Pancreas (tissue), 10 donors: ENCODE measurements at places on chromosomes 1 and 21. TPM values are rescaled to one million over a fixed set of nuclear protein-coding genes. Genes with fewer than 3 reads are reported as not detected.
A peak's percentile ranks its signal among the peaks of the same experiment; 100 is the strongest.

Gene MX2
- 4.2 TPM for total RNA-seq

Gene SMIM1
- 5.4 TPM for total RNA-seq

Gene UCK2
- 19.5 TPM for total RNA-seq

Gene FOXD2
- 0.05 TPM for total RNA-seq

Gene FCGR3B
- 3.9 TPM for total RNA-seq

Gene OR1C1
- not detected for total RNA-seq

Gene TSACC
- not detected for total RNA-seq

Gene AKR7A3
- 300 TPM for total RNA-seq

Gene ACKR1
- total RNA-seq = 13.5 TPM

GRCh38 chr1:26038904-26039303, 7.0 kb downstream of the SLC30A2 start:
- H3K36me3 ChIP-seq = no peaks in the 10 kb centered on the region
- peaks cover 28% of the 10 kb centered on the region for H3K4me1 ChIP-seq
- no peaks in the 10 kb centered on the region for H3K27me3 ChIP-seq
- peak overlapping the region; percentile 60 for H3K27ac ChIP-seq
- no peak for DNase-seq

DNA sequence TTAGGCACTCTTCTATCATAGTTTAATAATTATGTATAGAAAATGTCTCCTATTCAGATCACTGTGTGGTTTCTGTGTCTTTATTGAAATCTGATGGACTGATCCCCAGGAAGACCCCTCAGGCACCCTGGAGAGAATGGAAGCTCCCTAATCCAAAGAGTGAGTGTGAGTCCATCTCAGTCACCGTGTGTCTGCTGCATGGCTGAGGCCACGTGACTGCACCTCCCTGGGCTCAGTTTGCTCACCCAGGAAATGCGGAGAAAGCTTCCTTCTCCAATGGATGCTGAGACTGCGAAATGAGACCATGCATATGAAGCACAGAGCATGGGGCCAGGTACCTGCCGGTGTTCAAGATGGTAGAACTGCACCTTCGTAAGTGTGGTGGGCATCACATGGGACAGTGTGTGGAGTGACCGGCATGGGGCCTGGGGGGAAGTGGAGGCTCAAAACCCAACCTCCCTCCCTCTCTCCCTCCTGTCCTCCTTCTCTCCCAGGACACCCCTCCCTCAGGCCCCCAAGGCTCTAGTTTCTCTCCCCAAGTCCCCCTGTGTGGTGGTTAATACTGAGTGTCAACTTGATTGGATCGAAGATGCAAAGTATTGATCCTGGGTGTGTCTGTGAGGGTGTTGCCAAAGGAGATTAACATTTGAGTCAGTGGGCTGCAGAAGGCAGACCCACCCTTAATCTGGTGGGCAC, 557.5 kb downstream of the PTPRU start:
- no peaks in the 10 kb centered on the region for H3K4me1 ChIP-seq
- H3K27ac ChIP-seq = no peak overlapping the region
- H3K27me3 ChIP-seq = no peaks in the 10 kb centered on the region

DNA sequence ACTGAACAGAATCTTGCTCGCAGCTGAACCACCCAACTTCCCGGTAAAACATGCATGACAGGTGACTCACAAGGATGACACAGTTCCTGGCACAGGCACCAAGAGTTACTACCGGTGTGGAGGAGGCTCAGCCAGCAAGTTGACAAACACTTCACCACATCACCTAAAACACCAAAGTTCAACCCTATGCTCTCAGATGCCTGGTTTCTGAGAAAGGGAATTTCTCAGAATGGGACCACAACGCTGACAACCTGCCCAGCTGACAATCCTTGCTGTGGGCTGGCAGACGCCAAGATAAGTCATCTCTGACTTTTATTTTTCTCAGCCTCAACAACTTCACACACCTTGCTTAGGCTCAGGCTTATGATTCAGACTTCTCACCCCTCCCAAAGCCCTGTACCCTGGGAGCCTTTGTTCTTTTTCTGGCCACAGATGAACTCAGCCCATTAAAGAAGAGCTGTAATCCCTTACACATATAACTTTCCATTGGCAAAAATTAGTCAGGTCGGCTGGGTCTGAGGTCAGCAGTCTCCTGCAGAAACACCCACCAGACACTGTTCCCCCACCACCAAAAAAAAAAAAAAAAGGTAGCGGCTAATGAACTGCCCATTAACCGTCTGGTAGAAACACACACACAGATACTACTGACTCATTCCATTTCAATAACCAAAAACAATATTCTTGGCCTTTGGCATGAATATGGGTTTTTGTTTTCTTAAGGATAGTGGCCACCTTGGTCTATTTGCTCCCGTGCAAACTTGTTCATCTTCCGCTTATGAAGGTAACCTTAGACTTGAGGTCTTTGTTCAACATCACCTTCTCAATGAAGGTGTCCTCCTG, 10.8 kb upstream of the TIAM1 start:
- DNase-seq = no peak
- no peaks in the 10 kb centered on the region for H3K27me3 ChIP-seq
- H3K36me3 ChIP-seq = no peaks in the 10 kb centered on the region
- H3K4me1 ChIP-seq = no peaks in the 10 kb centered on the region

- peaks cover 8% of the 10 kb centered on the region for H3K4me1 ChIP-seq
- no peak for DNase-seq
- no peak overlapping the region for H3K27ac ChIP-seq
- no peaks in the 10 kb centered on the region for H3K36me3 ChIP-seq
- H3K27me3 ChIP-seq = no peaks in the 10 kb centered on the region
These were observed 93.3 kb downstream of the PDE9A start for GRCh38 chr21:42746593-42747275.

DNA sequence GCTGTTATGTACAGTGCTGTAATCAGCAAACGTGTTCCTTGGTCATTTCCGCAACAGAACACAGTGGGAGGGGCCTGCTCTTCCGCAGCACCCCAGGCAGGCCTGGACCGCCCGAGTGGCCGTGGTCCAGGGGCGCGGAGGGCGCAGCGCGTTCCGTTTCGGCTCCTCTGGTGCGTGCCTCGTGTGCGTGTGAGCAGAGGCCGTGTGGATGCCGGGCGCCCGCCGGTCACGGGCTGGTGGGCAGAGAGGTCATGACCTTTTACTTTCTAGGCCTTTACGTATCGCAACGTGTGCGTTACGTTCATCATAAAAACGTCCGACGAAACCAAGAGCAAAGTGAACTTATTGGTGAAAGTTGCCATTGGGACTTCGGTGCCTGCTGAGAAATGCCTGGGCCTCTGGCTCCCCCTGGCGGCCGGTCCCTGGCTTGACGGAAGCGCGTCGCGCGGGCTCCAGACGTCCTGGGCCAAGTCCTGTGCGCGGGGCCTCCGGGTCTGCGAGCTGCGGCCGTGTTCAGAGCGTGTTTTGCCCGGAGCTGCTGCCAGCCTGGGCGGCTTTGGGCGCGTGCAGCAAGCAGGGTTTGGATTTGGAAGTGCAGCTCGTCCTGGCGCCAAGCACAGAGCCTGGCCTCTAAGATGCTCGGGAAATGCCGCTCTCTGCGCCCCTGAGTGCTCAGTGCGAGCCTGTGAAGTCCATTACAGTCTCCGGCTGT, 34.4 kb downstream of the COL18A1 start:
- H3K27me3 ChIP-seq = no peaks in the 10 kb centered on the region
- peak overlapping the region; percentile 41 for H3K27ac ChIP-seq
- DNase-seq = peak; percentile 82
- H3K4me1 ChIP-seq = no peaks in the 10 kb centered on the region
- H3K4me3 ChIP-seq = peak overlapping the region; percentile 31
- no peaks in the 10 kb centered on the region for H3K36me3 ChIP-seq

- DNase-seq = no peak
- H3K27me3 ChIP-seq = no peaks in the 10 kb centered on the region
- no peak overlapping the region for H3K27ac ChIP-seq
- no peak overlapping the region for H3K4me3 ChIP-seq
- no peaks in the 10 kb centered on the region for H3K4me1 ChIP-seq
- H3K36me3 ChIP-seq = no peaks in the 10 kb centered on the region
These were observed 54.8 kb downstream of the PIK3R3 start for GRCh38 chr1:46077644-46078043.

GRCh38 chr1:82564333-82564732, 763.6 kb downstream of the ADGRL2 start:
- no peak for DNase-seq
- H3K4me3 ChIP-seq = no peak overlapping the region
- H3K27me3 ChIP-seq = no peaks in the 10 kb centered on the region
- no peaks in the 10 kb centered on the region for H3K36me3 ChIP-seq
- H3K4me1 ChIP-seq = peaks cover 4% of the 10 kb centered on the region
- H3K27ac ChIP-seq = no peak overlapping the region

GRCh38 chr1:203406446-203407045, 55.6 kb upstream of the FMOD start:
- no peak overlapping the region for H3K4me3 ChIP-seq
- DNase-seq = no peak
- no peak overlapping the region for H3K27ac ChIP-seq
- no peaks in the 10 kb centered on the region for H3K4me1 ChIP-seq

GRCh38 chr1:215081661-215082531, 641 bp upstream of the KCNK2 start:
- H3K4me3 ChIP-seq = no peak overlapping the region
- no peaks in the 10 kb centered on the region for H3K4me1 ChIP-seq
- H3K27ac ChIP-seq = no peak overlapping the region
- no peaks in the 10 kb centered on the region for H3K36me3 ChIP-seq

DNA sequence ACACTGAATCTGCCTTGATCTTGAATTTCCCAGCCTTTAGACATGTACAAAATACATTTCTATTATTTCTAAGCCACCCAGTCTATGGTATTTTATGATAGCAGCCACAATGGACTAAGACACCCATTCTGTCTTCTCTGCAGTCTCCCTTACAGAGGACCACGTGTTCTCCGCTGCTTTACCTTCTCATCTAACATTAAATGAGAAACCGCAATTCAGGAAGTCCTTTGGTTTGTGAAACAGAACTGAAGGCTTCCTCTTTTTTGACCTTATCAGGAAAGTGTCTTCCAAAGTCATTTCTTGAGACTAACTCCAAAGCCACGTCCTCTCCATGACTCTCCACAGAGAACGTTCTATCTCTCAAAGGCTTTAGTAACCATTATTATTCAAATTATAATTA, 560.1 kb downstream of the OMA1 start:
- no peak for DNase-seq
- no peak overlapping the region for H3K27ac ChIP-seq
- H3K4me3 ChIP-seq = no peak overlapping the region
- no peaks in the 10 kb centered on the region for H3K36me3 ChIP-seq
- H3K4me1 ChIP-seq = no peaks in the 10 kb centered on the region
- no peaks in the 10 kb centered on the region for H3K27me3 ChIP-seq

DNA sequence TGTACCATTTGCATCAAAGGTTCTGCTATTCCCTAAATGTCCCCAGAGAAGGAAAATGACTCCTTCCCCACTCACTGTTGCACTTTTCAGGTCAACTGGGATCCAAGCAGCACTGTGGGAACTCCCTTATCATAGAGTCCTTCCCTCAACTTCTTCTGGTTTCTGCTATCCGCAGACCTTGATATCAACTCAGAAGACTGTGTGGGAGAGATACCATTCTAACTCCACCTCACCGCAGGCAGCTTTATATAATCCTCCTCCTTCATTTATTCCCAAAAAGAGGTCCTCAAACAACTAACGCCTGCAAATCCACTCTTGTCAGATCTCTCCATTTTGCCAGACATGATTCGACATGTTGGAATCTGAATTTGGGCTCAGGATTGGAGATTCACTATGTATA, 27.3 kb downstream of the LHX9 start:
- no peaks in the 10 kb centered on the region for H3K27me3 ChIP-seq
- no peak overlapping the region for H3K4me3 ChIP-seq
- no peak for DNase-seq
- H3K4me1 ChIP-seq = no peaks in the 10 kb centered on the region

DNA sequence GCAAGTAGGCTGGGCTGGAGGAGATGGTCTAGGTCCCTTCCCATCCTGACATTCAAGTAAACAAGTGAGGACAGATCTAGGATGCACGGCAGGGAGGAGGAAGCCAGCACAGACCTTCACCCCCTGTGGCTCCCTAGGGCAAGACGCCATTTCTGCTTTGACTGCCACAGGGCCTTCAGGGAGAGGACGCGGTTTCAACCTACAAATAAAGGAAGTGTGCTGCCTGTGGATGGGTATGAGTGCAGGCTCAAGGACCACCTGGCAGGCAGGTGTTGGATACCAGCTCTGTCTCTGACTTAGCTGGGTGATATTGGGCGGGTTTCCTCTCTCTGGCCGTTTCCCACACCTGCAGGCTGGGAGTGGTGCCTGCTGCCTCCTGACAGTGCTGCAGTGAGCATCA, 16.2 kb downstream of the SLC2A1 start:
- peaks cover 39% of the 10 kb centered on the region for H3K4me1 ChIP-seq
- no peak overlapping the region for H3K27ac ChIP-seq
- H3K4me3 ChIP-seq = no peak overlapping the region
- no peaks in the 10 kb centered on the region for H3K27me3 ChIP-seq

DNA sequence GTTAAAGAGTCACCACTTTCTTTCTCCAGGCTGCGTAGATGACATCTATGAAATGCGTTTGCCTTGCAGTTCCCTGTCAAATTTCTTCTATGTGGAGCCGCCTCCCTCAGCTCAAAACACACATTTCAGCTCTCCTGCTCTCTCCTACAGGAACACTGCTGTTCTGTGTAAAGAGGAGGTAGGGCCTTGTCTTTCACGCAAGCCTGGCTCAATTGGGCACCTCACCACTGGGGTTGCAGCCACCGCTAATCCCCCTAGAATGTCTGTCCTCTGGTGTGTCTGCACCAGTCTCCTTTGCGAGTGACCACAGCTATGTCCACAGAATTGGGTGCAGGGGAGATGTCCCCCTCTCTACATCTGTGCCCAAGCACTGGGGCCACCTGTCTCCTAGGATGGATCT, 31.8 kb upstream of the CFHR4 start:
- no peaks in the 10 kb centered on the region for H3K36me3 ChIP-seq
- H3K27me3 ChIP-seq = no peaks in the 10 kb centered on the region
- no peak for DNase-seq
- H3K27ac ChIP-seq = no peak overlapping the region
- no peaks in the 10 kb centered on the region for H3K4me1 ChIP-seq

GRCh38 chr1:56866656-56867055, 12.1 kb downstream of the C8A start:
- H3K4me3 ChIP-seq = no peak overlapping the region
- DNase-seq = no peak
- H3K27me3 ChIP-seq = no peaks in the 10 kb centered on the region
- H3K4me1 ChIP-seq = no peaks in the 10 kb centered on the region

- no peaks in the 10 kb centered on the region for H3K27me3 ChIP-seq
- no peaks in the 10 kb centered on the region for H3K36me3 ChIP-seq
- DNase-seq = no peak
- H3K4me3 ChIP-seq = no peak overlapping the region
- H3K4me1 ChIP-seq = no peaks in the 10 kb centered on the region
These were observed 311.8 kb upstream of the DPYD start for GRCh38 chr1:98232678-98233077.

- peaks cover 65% of the 10 kb centered on the region for H3K4me1 ChIP-seq
- H3K36me3 ChIP-seq = no peaks in the 10 kb centered on the region
- peak overlapping the region; percentile 31 for H3K27ac ChIP-seq
- DNase-seq = no peak
- no peak overlapping the region for H3K4me3 ChIP-seq
These were observed 40.5 kb upstream of the FHAD1 start for GRCh38 chr1:15206418-15207030.

- DNase-seq = no peak
- no peak overlapping the region for H3K4me3 ChIP-seq
- no peaks in the 10 kb centered on the region for H3K36me3 ChIP-seq
- peaks cover 17% of the 10 kb centered on the region for H3K4me1 ChIP-seq
- H3K27ac ChIP-seq = no peak overlapping the region
- H3K27me3 ChIP-seq = no peaks in the 10 kb centered on the region
These were observed 20.1 kb downstream of the OSBPL9 start for GRCh38 chr1:51636764-51637522.

- no peak overlapping the region for H3K27ac ChIP-seq
- no peak for DNase-seq
- no peaks in the 10 kb centered on the region for H3K27me3 ChIP-seq
- H3K36me3 ChIP-seq = no peaks in the 10 kb centered on the region
These were observed 661.3 kb upstream of the USP24 start for GRCh38 chr1:55876276-55877060.
